ENCODE measurements at places on chromosomes 1 and 21.

GRCh38 chr1:33153650-33154049 lies 28.2 kb downstream of the TRIM62 start:
- DNase-seq: no peak

GRCh38 chr21:44444286-44444931 lies 10.9 kb upstream of the LRRC3 start:
- DNase-seq: no peak

- no peak for DNase-seq
These were observed 407.8 kb downstream of the DUSP10 start for GRCh38 chr1:221334062-221334461.

DNA sequence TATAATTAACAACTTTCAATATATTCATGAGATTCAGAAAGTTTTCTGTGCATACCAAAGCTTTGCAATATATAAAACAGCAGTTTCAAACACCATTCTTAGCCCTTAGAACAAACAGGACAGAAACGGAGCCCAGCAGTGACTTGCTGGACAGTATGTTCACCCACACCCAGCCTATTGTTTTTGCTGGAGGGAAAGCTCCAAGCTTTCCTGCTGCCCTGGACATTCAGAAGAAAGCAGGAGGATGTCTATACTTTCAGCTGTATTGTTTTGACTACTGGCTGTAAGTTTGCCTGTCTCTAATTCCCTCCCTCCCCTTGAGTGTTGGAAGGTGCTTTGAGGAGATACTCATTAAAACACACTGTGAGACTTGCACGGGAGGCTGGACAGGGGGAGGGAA lies 9.6 kb downstream of the DENND2C start:
- DNase-seq: no peak

All from activated naive CD4-positive, alpha-beta T cell treated with Interleukin-2 at 50 U/mL for 16 hours (primary cell).